Esophagus muscularis mucosa (tissue), 4 donors: ENCODE measurements at places on chromosomes 11 and 22.

GRCh38 chr11:24078018-24078417, 418.8 kb upstream of the LUZP2 start:
- DNase-seq, result no peak

DNA sequence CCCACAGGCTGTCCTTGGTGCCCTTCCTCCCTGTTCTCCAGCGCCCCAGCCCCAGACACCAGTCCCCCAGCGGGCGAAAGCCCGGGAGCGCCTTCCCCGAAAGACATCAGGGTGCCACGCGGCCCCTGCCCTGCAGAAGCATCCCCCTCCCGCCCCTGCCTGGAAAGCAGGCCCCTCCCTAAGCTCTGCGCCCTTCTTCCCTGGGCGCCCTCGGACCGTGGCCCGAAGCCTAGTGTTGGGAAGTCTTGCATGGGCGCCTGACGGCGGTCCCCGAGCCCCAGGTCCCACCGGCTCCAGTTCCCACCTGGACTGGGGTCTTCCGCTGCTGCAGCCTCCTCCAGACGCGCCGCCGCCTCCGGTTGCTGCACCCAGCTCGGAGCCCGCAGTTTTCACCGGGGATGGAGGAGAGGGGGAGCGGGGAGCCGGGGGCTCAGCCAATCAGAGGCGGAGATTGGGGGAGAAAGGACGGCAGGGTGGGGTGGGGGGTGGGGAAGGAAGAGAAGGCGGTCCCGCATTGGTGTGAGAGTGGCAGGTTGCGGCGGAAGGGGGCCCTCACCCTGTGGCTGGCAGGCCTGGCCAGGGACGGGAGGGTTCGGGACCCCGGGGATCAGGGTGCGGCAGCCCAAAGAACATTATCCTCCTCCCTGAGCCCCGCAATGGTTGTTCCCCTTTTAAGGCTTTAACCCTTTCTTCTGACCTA, at the start of gene THY1:
THY1 (minus strand) TSS at position 364 of the 700 bp plus-strand sequence. CDS start 2,267 bp downstream, outside the sequence.
- DNase-seq, result no peak

GRCh38 chr11:66072518-66072917, 2.4 kb downstream of the PACS1 start:
- DNase-seq, result no peak

DNA sequence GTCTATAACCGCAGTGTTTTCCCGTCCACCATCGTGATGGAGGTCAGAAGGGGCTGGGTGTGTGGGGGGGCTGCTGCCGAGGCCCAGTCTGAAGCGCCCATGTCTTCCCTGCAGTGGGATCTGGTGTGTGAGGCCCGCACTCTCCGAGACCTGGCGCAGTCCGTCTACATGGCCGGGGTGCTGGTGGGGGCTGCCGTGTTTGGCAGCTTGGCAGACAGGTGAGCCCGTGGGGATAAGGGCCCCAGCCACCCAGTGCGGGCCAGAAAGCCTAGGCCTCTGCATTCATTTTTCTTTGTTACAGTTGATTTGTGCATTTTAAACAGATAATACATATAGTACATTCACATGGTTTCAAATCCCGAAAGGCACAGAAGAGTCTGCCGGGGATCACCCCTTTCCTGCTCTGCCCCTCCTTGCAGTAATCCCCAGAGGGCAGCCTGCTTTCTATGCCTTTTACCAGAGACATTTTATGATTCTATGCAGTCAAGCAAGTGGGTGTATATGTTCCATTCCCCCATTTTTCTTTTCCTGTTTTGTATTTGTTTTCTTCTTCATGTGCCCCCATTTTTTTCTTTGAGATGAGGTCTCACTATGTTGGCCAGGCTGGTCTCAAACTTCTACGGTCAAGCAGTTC, 32.6 kb downstream of the CAPN1 start:
- DNase-seq, result no peak

GRCh38 chr22:49872347-49872746, 18.7 kb downstream of the ZBED4 start:
- no peak for DNase-seq

GRCh38 chr11:45918331-45918941, 759 bp upstream of the PEX16 start:
- DNase-seq, result peak; percentile 96

GRCh38 chr11:17531071-17531600, 13.1 kb downstream of the USH1C start:
- no peak for DNase-seq

- no peak for DNase-seq
Measured at GRCh38 chr11:69311767-69312385, 17.9 kb downstream of the MYEOV start.

- no peak for DNase-seq
Measured at GRCh38 chr22:19749876-19750275, 10.7 kb upstream of the TBX1 start.

GRCh38 chr11:16857186-16857585, 118.7 kb downstream of the C11orf58 start:
- no peak for DNase-seq

DNA sequence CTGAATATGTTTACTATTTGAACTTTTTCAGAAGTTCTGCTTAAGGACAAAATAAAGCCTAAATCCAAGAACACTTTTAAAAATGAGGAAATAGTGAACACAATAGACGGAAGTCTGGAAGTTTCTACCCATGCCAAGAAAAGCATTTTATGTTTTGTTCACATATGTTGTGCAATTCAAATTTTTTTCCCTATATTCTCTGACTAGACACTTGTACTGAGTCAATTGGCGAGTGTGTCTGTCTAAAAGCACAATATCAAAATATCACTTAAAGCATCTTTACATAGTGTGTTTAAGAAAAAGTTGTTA, 29.2 kb downstream of the INCENP start:
- no peak for DNase-seq

GRCh38 chr11:85279267-85279666, 347.9 kb downstream of the DLG2 start:
- DNase-seq, result no peak

- no peak for DNase-seq
Measured at GRCh38 chr22:25492162-25492561, 72.3 kb upstream of the GRK3 start.

DNA sequence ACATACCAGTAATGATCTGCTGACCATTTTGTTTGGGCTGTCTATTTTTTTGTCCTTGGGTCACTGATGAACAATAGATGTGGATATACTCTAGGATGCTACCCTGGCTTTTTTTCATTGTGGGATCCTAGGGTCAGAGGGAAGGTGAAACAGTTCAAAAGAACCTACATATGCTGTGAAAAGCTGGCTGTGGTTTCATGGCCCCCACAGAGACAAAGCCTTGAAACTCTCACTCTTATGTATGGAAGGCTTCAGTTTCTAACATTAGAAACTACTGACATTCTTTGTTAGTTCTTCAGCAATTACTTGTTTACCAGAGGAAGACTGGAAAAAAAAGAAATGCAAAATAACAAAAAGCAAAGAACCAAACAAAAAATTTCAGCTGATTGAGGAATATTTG, 250.7 kb downstream of the FAT3 start:
- DNase-seq, result peak; percentile 8

GRCh38 chr11:19953336-19953735, 206.9 kb downstream of the DBX1 start:
- no peak for DNase-seq

DNA sequence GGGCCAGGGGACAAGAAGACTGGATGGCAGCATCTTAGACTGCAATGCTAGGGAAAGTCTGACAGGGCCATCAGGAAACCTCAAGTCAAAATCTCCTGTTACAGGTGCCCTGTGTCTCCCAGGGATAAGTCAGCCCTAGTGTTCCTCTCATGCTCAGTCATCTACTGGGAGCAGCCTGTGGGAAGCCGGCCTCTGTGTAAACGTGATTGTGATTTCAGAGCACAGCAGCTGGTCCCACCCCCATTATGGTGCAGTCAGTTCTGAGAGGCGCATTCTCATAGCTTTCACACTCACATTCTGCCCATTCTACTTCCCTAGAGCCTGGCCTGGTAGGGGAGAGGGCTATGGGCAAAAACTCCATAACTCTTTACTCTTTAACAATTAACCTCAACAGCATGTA, 7.2 kb upstream of the SLN start:
- DNase-seq, result no peak

GRCh38 chr11:94647926-94648325, 80.8 kb downstream of the PIWIL4 start:
- peak; percentile 79 for DNase-seq

- DNase-seq, result no peak
Measured at GRCh38 chr11:117072517-117073461, 25.4 kb downstream of the SIK3 start.

GRCh38 chr22:29907753-29908515, 25.0 kb downstream of the MTMR3 start:
- DNase-seq, result no peak

DNA sequence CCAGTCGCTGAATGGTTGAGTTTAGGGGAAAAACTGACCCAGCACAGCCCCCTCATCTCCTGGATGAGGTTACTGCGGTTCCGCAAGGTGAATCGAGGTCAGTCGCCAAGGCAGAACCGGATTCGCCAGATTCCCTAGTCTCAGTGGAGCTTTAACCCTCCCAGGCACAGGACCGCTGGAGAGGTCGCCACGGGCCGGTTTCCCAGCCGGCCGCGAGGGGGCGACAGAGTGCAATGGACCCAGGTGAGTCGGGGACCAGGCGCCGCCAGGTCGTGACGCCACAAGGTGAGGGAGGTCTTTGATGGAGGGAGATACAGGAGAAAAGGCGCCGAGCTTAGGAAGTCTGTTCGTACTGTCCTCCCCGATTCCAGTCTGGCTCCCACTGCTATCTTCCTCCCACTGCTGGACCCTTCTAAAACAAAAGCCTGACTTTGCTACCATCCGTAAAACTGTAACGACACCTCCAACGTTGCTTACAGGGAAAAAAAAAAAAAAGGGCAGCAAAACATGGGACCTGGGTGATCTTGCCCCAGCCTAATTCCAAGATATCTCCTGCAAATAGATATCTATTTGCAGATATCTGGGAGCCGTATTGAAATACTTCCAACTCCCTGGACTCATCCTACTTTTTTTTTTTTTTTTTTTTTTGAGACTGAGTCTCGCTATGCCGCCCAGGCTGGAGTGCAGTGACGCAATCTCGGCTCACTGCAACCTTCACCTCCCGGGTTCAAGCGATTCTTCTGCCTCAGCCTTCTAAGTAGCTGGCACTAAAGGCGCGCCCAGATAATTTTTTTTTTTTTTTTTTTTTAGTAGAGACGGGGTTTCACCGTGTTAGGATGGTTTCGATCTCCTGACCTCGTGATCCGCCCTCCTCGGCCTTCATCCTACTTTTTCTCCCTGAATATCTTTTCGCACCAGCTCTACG, 1.4 kb upstream of the GGA1 start:
- DNase-seq, result peak; percentile 94

- DNase-seq, result no peak
Measured at GRCh38 chr11:97078443-97078842, 688.6 kb downstream of the JRKL start.

- no peak for DNase-seq
Measured at GRCh38 chr11:4115128-4115527, 20.5 kb downstream of the RRM1 start.

GRCh38 chr11:109133159-109133558, 288.8 kb upstream of the C11orf87 start:
- DNase-seq, result no peak

DNA sequence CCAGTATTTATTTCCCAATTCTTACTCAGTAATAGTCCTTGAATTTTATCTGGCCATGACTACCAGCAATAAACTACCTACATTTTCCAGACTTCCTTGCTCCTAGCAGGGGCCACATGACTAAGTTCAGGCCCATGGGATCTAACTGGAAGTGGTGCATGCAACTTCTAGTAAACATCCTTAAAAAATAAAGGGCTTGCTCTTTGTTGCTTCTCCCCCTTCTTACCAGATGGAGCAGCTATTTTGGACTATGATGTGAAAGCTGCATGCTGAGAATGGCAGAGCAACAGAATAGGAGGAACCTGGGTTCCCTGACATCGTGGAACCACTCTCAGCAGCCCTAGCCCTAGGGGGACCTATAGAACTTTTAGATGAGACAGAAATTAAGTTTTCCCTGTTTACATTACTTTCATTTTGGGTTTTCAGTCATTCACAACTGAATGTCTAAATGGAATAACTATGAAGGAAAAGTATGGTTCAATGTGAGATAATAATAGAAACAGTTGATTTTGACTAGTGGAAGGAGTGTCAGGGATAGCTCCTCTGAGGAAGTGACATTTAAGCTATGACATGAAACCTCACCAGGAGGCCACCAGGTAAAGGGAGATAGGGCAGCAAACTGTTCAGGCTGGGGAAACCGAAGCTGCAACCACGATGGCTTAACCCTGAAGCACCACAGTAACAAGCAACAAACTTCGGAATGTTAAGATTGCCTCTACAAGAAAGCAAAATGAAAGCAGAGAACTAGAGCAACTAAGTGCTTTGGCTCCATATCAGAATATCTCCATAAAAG, 48.9 kb downstream of the PHF21A start:
- no peak for DNase-seq

- peak; percentile 74 for DNase-seq
Measured at GRCh38 chr22:38355275-38355674, 38.0 kb upstream of the CSNK1E start.

GRCh38 chr22:24693379-24693778, 81.1 kb downstream of the PIWIL3 start:
- no peak for DNase-seq

DNA sequence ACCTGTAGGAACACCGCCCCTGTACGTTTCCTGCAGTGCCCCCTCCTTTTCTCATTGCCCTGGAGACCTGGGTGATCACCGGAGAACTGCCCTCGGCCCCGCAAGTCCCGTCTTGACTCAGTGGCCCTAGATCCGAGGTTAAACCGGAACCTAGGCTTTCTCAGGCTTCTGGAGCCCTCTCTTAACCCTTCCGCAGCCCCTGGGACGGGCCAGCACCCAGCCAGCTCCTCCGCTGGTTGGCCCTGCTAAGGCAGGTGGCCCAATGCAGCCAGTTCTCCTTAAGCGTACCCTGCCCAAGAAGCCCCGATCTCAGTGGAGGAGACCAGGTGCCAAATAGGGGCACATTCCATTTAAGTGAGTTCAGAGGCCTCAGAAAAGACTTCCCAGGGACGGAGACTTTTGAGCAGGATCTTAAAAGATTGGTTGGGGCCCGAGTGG, 776 bp downstream of the NLRX1 start:
- no peak for DNase-seq

DNA sequence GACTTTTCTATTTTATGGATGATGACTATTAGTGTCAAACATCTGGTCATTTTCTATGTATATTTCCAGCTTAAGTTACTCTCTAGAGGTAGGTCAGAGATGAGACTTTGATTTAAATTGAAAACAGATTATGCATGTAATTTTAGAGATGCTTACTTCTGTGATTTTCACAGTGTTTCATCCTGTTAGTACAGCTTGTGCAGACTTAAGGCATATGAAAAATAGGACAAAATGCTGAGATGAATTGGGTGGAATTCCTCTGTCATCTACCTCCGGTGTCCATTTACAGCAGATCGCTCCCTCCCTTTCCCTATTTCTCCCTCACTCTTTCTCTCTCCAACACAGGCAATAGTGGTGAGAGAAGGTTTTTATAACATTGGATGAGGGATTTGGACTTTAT, 14.1 kb downstream of the JAM3 start:
- DNase-seq, result peak; percentile 7

DNA sequence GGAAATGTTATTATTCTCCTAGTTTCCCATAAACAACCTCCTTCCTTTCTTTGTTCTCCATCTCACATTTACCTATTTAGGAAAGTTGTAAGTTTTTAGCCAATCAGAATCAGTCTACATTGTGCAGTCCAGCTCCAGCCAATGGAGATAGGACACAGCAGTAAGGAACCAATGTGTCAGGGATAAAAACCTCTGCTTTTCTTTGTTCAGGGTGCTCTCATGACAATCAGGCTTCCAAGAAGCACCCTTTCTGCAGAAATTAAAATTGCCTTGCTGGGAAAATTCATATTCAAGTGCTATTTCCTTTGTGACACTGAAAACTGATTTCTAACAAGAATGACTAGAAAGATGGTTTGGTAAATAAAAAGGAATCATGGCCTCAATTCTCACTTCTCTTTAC, 14.6 kb downstream of the SCGB2A1 start:
- no peak for DNase-seq
